Kasumi-1 (cell line): ENCODE measurements at places on chromosomes 3 and 15.

DNA sequence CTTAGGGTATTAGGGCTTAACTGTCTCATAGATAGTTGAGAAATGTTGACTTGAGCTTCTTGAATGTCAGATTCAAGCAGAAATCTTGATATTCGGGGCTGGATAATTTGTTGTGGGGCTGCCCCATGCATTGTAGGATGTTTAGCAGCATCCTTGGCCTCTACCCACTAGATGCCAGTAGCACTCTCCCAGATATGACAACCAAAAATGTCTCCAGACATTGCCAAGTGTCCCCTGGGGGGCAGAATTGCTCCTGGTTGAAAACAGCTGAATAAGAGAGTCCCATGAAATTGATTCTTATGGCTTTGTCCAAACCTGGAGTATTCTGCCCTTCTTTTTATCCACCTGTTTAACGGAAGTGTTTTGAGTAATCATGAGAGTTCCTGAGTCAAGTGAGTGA is 15.9 kb upstream of the LCMT2 start:
- no peak for DNase-seq

DNA sequence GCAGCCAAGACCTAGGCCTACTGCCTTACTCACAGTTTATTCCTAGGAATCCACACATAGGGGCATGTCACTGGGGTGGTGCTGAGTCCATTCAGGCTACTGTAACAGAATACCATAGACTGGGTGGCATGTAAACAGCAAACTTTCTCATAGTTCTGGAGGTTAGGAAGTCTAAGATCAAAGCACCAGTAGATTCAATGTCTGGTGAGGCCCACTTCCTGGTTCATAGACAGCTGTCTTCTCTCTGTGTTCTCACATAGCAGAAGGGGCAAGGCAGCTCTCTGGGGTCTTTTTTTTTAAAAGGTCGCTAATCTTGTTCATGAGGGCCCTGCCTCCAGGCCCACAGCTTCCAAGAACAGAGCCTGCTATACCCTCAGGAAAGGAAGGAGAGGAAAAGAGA is 113.9 kb upstream of the MANF start:
- DNase-seq = no peak

DNA sequence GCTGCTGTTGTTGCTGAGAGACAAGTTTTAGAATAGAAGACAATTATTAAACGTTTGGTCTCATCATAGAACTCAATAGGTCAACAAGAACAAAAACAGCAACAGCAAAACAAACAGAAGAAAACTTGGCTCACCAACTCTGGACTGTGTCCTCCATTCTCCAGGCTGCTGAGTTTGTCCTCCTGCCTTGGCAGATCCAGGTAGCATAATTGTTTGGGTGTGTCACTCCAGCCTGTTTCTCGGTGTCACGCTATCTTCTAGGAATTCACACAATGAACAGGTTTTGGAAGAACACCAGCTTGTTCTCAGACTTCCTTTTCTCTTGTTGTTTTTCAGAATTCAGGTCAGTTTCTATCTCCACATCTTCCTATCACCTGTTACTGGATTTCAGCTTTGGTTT is 34.7 kb downstream of the ARRDC4 start:
- no peak for DNase-seq

GRCh38 chr3:173750095-173750494 is 352.6 kb downstream of the NLGN1 start:
- no peak for DNase-seq

DNA sequence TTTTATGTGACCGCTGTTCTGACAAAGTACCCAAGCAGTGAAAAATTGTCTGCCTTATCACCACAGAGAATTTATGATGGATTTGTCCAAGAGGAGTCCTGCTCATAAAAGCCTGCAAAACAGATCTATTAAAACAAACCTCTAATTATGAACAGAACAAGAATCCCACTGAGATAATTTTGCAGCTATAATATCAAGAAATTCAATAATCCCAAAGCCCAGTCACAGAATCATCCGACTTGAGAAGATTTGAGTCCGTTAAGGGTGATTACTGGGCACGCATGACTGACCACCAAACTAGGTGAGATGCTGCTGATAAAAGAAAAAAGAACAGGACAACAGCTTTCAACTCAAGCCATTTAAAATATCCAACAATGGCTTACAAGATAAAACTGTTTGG is 231.0 kb upstream of the WNT5A start:
- DNase-seq = no peak

- no peak for DNase-seq
These were observed 59.1 kb downstream of the DNASE1L3 start for GRCh38 chr3:58151637-58152036.

- DNase-seq = no peak
These were observed 185.8 kb upstream of the TLE3 start for GRCh38 chr15:70283511-70283910.

- no peak for DNase-seq
These were observed 1235.5 kb downstream of the ROBO2 start for GRCh38 chr3:78275420-78275852.

DNA sequence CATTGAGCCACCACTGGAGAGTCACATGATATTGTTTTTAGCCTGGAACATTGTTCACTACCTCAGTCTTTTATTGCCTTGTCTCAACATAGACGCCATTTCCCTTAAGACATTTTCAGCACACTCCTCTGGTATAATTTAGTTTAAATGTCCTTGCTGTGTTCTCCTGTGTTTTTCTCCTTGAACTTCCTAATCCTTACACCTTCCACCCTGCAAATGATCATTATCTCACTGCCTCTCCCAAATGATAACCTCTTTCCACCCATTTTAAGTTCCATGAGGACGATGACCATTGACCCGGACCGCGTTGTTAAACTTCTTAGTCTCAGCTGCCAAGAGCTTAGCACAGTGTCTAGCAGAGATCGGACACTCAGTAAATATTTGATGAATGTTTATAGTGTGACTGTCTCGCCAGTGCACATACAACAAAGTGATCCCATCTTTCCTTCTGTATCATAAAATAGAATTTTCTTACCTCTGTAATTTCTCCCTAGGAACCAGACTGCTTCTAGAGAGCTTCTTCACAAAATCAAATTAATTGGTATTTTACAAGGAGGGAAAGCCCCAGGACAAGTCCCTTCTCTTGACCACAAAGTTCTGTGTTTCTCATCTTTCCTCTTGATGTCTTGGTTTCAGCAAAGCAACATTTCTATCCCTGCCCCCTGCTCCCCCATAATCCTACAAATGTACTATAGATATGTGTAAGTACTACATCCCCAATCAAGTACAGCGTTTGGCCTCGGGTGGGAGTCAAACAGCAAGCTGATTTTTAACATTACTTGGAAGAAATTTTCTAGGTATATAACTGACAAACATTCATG is 429.6 kb downstream of the LPP start:
- DNase-seq = no peak

DNA sequence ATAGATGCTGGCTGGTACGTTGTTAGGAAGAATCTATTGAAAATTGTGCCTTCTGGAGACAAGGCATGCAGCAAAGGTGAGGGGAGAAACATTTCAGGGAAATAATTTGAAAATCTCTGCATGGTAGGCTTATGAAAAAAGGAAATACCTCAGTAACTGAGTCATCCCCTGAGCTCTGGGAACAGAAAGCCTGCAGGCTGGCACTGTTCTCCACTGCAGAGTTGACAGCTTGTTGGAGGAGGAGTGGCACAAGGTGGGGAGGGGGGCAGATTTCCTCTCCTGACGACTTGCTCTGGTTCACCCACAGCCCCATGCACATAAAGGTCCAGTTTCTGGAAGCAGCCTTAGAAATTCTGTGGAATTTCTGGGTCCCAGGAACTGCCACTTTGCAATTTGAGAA is 179.4 kb downstream of the ABHD5 start:
- DNase-seq = no peak

- peak; percentile 21 for DNase-seq
These were observed 8.7 kb downstream of the ATP8B4 start for GRCh38 chr15:50110285-50110684.

DNA sequence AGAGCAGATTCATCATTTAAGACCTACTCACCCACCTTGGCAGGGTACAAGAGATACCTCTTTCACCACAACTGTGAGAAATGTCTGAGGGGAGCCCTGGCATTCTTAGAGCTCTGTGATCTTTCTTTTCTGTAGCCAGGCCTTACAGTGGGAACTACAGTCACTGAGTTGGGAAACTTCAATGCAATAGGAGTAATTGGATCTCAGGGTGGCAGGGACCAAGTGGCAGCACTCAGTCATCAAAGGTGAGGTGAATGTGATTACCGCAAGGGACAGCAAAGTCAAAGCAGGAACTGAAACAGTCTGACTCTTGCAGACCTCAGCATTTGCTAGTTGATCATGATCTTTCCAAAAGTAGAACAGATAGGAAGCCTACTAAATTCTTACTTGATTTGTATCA is 7.2 kb upstream of the MCF2L2 start:
- no peak for DNase-seq

- no peak for DNase-seq
These were observed 108.5 kb downstream of the GLDN start for GRCh38 chr15:51450001-51450400.

- no peak for DNase-seq
These were observed 122.5 kb downstream of the ADAM10 start for GRCh38 chr15:58627046-58627445.

DNA sequence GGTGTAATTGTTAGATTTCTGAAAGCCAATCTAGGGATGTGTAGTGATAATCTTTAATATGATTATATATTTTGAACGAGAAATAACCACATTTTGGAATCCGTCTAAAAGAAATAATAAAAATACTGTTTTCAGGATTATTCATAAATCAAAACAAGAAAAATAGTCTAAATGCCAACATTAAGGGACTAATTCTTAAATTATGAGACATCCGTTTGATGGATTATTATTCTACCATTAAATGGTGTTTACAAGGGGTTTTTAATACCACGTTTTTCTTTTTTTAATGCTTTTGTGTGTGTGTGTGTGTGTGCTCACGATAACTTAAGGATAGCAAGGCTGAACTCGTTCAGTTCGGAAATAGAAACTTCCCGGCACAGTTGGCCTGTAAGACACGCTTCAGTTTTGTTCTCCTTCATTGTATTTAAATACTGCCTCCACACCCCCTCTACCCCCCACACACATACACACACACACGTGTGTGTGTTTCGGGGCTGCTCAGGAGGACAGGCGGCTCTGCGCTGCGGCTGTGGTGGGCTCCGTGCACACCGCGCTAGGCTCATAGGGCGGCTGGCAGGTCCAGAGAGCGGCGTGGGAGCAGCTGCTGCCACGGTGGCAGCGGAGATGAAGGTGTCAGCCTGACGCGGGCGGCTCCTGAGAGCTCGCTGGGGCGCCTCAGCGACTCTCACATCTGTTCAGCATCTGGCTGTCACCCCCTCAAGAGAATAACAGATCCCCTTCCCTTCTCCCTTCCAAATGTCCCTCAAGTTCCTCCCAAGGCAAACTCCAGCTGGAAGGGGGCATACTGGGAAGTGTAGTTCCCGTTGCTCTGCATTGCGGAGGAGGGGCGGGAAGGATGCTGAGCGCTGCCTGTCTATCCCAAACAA is 23.0 kb upstream of the ANP32A start:
- peak; percentile 2 for DNase-seq

GRCh38 chr3:125045965-125046364 is 9.8 kb downstream of the HEG1 start:
- DNase-seq = no peak

GRCh38 chr3:15683253-15683652 is 81.7 kb downstream of the BTD start:
- peak; percentile 29 for DNase-seq

DNA sequence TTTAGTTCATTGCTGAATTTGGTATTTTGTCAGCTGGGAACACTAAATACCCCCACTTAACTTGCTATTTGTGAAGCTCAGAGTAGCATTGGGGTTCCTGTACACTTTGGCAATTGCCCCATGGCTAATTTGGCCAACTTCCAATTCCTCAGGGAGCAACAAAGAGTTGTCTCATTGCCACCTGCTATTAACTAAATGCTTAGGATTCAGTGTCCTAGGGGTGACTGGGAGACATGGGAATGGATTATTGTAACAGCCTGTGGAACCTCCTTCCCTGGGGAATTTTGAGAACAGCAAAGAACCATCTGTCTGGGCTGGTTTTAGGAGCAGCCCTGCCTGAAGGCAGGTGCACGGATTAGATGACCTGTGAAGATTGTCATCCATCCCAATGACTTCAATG is 437.4 kb upstream of the TPRG1 start:
- DNase-seq = no peak

GRCh38 chr15:77697893-77698292 is 65.2 kb upstream of the LINGO1 start:
- no peak for DNase-seq

DNA sequence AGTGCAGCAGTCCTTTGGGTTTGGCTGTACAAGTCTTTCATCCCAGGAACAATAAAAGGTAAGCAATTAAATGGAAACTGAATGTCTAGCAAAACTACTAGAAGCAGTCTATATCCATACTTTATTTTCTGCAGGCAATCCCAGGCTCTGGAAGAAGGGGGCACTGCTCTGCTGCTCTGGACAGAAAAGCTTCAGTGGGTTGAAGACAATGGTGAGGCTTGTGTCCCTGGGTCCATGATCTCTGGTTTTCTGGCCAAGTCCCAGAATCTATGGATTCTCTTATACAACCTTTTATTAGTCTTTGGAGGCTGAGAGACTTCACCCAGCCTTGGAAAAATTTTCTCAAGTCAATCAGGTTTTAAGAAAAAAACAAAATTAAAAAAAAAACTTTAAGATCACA is 35.6 kb downstream of the SCAP start:
- no peak for DNase-seq

DNA sequence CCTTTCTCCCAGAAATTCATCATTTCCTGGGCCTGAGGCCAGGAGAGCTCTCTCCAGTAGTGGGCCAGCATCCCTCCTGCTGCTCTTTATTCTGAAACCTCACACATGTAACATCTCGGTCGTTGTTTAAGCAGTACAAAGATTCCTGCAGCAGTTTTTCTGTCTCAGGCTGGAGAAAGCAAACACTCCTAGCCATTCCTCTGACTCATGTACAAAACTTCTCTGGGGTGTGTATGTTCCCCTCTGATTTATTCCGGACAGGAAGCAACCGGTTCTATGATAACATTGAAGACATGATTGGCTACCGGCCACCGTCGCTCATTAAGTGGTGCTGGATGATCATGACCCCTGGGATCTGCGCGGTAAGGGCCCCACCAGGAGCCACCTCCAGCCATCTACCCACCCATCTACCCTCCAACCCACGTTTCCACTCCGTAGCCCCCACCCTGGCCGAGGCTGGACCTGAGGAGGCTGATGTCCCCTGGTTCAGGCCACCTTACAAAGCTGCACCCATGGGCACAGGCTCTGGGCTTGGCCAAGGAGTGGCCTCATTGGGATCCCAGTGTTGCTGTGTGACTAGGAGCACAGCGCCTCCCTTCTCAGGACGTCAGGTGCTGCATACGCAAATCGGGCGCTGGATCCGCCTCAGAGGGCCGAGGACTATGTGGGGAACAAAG is 58.6 kb upstream of the SLC6A1 start:
- DNase-seq = no peak
